ENCODE measurements at places on chromosomes 5 and 9. TPM values are rescaled to one million over a fixed set of nuclear protein-coding genes. Genes with fewer than 3 reads are reported as not detected.

Gene CTSV
- 0.89 TPM for total RNA-seq

Gene PCDHB9
- not detected for total RNA-seq

Gene ARHGEF37
- total RNA-seq: 0.34 TPM

Gene SHOC1
- total RNA-seq: under 0.01 TPM

Gene SLC6A19
- total RNA-seq: not detected

Gene BNC2
- 23.9 TPM for total RNA-seq

Gene LRRC70
- 0.17 TPM for total RNA-seq

Gene FCN2
- total RNA-seq: not detected

Gene NSG2
- not detected for total RNA-seq

Gene IL3
- total RNA-seq: not detected

Gene POMT1
- total RNA-seq: 23.2 TPM

Gene THBS4
- 2.4 TPM for total RNA-seq

Gene C5orf63
- total RNA-seq: 2.2 TPM

Gene PCDHGB6
- 1.3 TPM for total RNA-seq

Gene SLCO6A1
- not detected for total RNA-seq

Gene LOX
- total RNA-seq: 46.7 TPM

Gene FAM114A2
- total RNA-seq: 17.4 TPM

Gene CD74
- 1.6 TPM for total RNA-seq

Gene FAM169A
- total RNA-seq: 0.89 TPM

Gene FSTL4
- not detected for total RNA-seq

Gene CEP72
- total RNA-seq: 6.1 TPM

Gene C5orf34
- total RNA-seq: 7.6 TPM

Gene BTNL3
- total RNA-seq: not detected

Gene PTPRD
- total RNA-seq: 1.3 TPM

Gene SMIM33
- total RNA-seq: not detected

Gene CDKN2B
- 10.4 TPM for total RNA-seq

Gene PCDHB15
- 0.17 TPM for total RNA-seq

Gene ARL14EPL
- total RNA-seq: not detected

Gene CXCL14
- not detected for total RNA-seq

Gene CCL27
- not detected for total RNA-seq

Gene PHAX
- total RNA-seq: 42.5 TPM

Gene LRRC26
- not detected for total RNA-seq

Gene TYRP1
- not detected for total RNA-seq

Gene FAM151B
- 3.1 TPM for total RNA-seq

Gene TAF11L5
- not detected for total RNA-seq

Gene FGF18
- not detected for total RNA-seq

Gene SLC28A3
- total RNA-seq: 0.17 TPM

Gene CYFIP2
- total RNA-seq: 10.3 TPM

Gene PCDHA1
- not detected for total RNA-seq

Gene OLFM1
- total RNA-seq: 0.17 TPM

Gene IFNA21
- not detected for total RNA-seq

Gene ITGA1
- 12.9 TPM for total RNA-seq

Gene NOXA1
- 0.17 TPM for total RNA-seq

Gene TLX3
- not detected for total RNA-seq

Gene HAVCR1
- not detected for total RNA-seq

Gene RUFY1
- 20.2 TPM for total RNA-seq

Gene MLANA
- total RNA-seq: not detected

Gene CNTFR
- total RNA-seq: not detected

Gene FBXW5
- total RNA-seq: 115 TPM

Gene IFNA13
- total RNA-seq: not detected

Gene ZFR
- 47.9 TPM for total RNA-seq

Gene RAPGEF1
- total RNA-seq: 18.0 TPM

All from bronchus fibroblast of lung (primary cell).